ENCODE measurements at places on chromosomes 2 and 18.

DNA sequence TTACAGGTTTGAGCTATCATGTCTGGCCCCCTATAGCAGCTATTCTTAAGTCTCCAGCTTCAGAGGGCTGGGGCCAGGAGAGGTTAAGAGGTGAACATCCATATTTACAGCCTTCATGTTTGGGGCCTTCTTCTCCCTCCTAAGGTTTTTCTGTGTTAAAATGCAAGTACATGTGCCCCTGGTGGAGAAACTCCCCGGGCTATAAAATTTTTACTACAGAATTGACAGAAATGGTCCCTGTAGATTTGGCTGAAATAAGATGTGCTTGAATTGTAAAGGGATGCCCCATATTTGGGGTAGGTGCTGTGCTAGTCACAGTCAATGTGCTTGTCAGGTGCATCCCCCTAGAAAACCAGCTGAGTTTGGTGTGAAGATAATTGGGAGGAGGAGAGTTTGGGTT, 263.3 kb upstream of the CXCR4 start:
- DNase-seq, result no peak

GRCh38 chr2:181594322-181594721, 62.6 kb downstream of the CERKL start:
- no peak for DNase-seq

GRCh38 chr18:26386441-26386840, 160.2 kb downstream of the TAF4B start:
- no peak for DNase-seq

- DNase-seq, result no peak
Observed at GRCh38 chr2:6986912-6987361, 69.7 kb downstream of the RNF144A start.

DNA sequence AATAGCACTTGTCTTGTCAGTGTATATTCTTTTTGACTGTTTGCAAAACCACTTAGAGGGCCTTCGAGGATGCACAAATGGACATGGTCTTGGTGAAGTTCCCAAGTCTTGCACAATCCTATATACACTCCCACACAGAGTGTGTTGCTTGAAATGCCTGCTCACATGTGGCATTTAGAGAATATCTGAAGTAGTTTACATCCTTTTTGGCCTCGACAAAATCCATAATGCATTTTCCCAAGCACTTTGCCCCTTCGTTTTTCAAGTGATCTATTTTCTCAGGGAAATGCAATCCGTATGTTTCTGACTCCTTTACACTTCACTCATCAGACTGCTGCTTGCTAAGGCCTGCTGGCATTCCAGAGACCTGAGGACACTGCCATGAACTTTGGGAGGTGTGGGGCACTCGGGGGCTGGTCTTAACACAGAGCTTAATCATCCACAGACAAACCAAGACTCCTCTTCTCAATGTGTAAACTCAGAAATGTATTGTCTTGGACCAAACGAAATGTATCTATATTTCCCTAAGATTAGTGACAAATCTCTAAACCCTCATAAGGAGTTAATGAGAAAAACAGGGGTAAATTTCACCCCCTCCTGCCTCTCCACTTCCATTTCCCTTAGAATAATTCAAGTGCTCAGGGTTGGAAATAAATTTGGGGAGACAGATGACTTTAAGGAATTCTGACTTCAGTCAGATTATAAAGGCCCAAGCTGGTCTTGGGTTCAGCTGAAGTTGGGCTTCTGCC, 219.3 kb upstream of the APCDD1 start:
- DNase-seq, result no peak

GRCh38 chr2:223725494-223725893, 111.9 kb downstream of the AP1S3 start:
- no peak for DNase-seq

- no peak for DNase-seq
Observed at GRCh38 chr2:182047544-182047943, 61.9 kb downstream of the PPP1R1C start.

GRCh38 chr18:78906066-78906465, 73.6 kb upstream of the SALL3 start:
- DNase-seq, result no peak

DNA sequence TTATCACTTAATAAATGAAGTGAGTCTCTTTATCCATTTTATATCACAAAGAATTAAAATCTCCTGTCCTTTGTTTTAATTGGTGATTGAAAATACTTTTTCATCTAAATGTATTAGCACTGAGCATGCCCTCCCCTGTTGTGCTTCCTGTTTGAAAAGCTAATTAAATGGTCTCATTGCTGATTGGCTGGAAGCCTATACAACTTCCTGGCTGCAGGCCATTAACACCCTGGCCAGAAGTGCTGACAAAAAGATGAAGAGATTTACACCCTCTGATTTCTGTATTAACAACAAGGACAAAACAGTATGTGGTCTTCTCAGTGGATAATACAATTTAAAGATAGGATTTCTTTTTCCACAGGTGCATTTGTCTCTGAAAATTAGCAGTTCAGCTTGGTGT, 548.0 kb downstream of the DCC start:
- DNase-seq, result peak; percentile 33

DNA sequence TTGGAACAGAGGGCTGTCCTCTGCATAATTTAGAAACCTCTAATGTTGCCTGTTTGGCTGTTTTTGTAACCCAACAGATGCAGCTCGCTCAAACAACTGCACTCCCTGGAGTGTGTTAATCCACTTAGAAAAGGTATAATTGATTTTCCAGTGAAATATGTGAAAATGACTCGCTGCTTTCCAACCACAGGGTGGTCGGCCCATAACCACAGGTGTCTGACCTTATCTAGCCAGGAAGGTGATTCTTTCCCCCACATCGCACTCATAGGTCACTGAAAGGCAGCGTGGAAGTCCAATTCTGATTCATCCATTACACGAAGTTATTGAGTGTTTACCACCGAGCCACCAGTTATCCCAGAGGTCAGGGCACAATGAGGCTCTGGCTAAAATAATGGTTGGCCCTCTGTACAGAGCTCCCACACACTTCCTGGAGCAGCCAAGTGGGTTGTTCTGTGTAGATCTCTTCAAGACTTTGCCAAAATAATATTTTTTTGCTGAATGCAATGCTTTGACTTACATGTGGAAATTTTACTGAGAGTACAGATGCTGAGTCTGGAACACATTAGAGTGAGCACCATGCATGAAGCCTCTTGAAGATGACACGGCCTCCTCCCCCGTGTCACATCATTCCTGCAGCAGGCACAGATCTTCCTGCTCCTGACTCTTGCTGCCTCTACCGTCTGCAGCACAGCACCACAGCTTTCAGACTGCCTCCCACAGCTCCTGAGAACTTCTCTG, 396.2 kb downstream of the ZNF516 start:
- no peak for DNase-seq

DNA sequence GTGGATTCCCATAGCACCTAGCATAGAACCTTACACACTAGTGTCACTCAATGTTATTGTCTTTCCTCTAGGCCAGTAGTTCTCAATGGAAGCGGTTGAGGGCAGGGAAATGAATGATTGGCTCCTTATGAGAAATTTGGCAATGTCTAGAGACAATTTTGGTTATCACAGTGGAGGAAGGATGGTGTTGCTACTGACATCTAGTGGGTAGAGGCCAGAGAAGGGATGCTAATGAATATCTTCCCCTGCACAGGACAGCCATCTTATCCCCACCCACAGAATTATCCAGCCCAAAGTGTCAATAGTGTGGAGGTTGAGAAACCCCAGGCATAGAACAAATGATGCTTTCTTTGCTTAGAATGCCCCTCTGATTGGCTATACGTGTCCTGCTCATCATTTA, 15.8 kb downstream of the C18orf63 start:
- DNase-seq, result no peak
